ENCODE measurements at places on chromosomes 13 and 19. TPM values are rescaled to one million over a fixed set of nuclear protein-coding genes. Genes with fewer than 3 reads are reported as not detected.

Gene ZNF560
- total RNA-seq, result 0.13 TPM

Gene DPP9
- total RNA-seq, result 13.3 TPM

Gene TTYH1
- total RNA-seq, result 3.6 TPM

Gene NUDT15
- total RNA-seq, result 12.2 TPM

Gene PABPC3
- total RNA-seq, result 0.09 TPM

Gene ZNF30
- 3.9 TPM for total RNA-seq

Gene CEACAM3
- 0.09 TPM for total RNA-seq

Gene VWA8
- total RNA-seq, result 16.0 TPM

Gene PBX4
- total RNA-seq, result 1.5 TPM

Gene SDHAF1
- total RNA-seq, result 18.7 TPM

Gene ZNF471
- total RNA-seq, result 7.6 TPM

Gene PGLYRP2
- not detected for total RNA-seq

Gene BRCA2
- 3.4 TPM for total RNA-seq

Gene C1QTNF9
- 3.5 TPM for total RNA-seq

Gene KLK15
- not detected for total RNA-seq

Gene ATF5
- total RNA-seq, result 9.0 TPM

Gene ADGRE3
- total RNA-seq, result 0.04 TPM

Gene PRR36
- total RNA-seq, result 0.09 TPM

Gene ZFR2
- under 0.01 TPM for total RNA-seq

Gene LGI4
- total RNA-seq, result 8.6 TPM

Gene KASH5
- not detected for total RNA-seq

Gene F7
- total RNA-seq, result 1.6 TPM

Gene KLK3
- total RNA-seq, result not detected

Gene ZNF850
- 3.7 TPM for total RNA-seq

Gene SCN1B
- 3.2 TPM for total RNA-seq

Gene CABP5
- total RNA-seq, result not detected

Gene ELSPBP1
- total RNA-seq, result not detected

Gene FXYD7
- 0.71 TPM for total RNA-seq

Gene KLF1
- total RNA-seq, result 0.31 TPM

Gene ZFP28
- 9.0 TPM for total RNA-seq

Gene CLPTM1
- 18.7 TPM for total RNA-seq

Gene KCNC3
- total RNA-seq, result 0.13 TPM

Gene SYNE4
- 0.18 TPM for total RNA-seq

Gene KISS1R
- not detected for total RNA-seq

Gene OR7A10
- not detected for total RNA-seq

Gene TRPC4
- 1.1 TPM for total RNA-seq

Gene CCL25
- not detected for total RNA-seq

Gene SELENOV
- total RNA-seq, result 0.13 TPM

Gene CBLC
- total RNA-seq, result not detected

Gene ZNF829
- total RNA-seq, result 7.3 TPM

Gene PDX1
- not detected for total RNA-seq

Gene WBP4
- total RNA-seq, result 11.7 TPM

Gene PSG7
- total RNA-seq, result not detected

Gene VN1R4
- not detected for total RNA-seq

Gene NLRP11
- total RNA-seq, result not detected

Gene COX7A1
- 185 TPM for total RNA-seq

Gene ZNF728
- total RNA-seq, result not detected

Gene ELOF1
- total RNA-seq, result 32.3 TPM

Gene CEBPA
- total RNA-seq, result 7.4 TPM

Gene ACP5
- 1.8 TPM for total RNA-seq

Gene B3GNT8
- 0.93 TPM for total RNA-seq

Gene KLK14
- not detected for total RNA-seq
